ENCODE measurements at places on chromosomes 6 and 20. TPM values are rescaled to one million over a fixed set of nuclear protein-coding genes. Genes with fewer than 3 reads are reported as not detected.

The TUBE1 gene
- 32.6 TPM for total RNA-seq

- DNase-seq: no peak
These were observed 27.8 kb upstream of the HECA start for GRCh38 chr6:139107051-139107450.

The GNRH2 gene
- total RNA-seq: not detected

The OPN5 gene
- total RNA-seq: not detected

- DNase-seq: no peak
These were observed 16.2 kb downstream of the LATS1 start for GRCh38 chr6:149701714-149702113.

GRCh38 chr6:80608881-80609280, 502.4 kb downstream of the BCKDHB start:
- DNase-seq: no peak

DNA sequence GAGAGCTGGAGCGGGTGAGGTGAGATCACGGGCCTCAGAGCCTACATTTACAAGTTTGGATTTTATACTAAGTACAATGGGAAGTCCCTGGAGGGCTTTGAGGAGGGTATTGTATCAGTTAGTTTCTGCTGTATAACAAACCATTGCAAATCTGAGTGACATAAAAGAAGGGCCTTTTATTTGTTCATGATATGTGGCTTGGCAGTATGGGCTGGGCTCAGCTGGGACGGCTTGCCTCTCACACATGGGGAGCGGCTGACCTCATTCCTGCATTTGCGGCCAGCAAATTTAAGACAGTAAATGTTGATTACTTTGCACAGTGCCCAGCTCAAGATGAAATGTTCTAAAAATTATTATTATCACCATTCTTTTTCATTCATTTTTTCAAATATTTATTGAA, 21.7 kb downstream of the GDAP1L1 start:
- DNase-seq: no peak

- DNase-seq: no peak
These were observed 27.5 kb downstream of the RNASET2 start for GRCh38 chr6:166928644-166929541.

- no peak for DNase-seq
These were observed 59.8 kb downstream of the CCDC170 start for GRCh38 chr6:151553416-151554165.

- no peak for DNase-seq
These were observed 62.9 kb downstream of the ESR1 start for GRCh38 chr6:151870375-151870774.

The SRXN1 gene
- 12.6 TPM for total RNA-seq

- DNase-seq: no peak
These were observed 1.9 kb downstream of the PNRC1 start for GRCh38 chr6:89082486-89082891.

- no peak for DNase-seq
These were observed 102.3 kb downstream of the RPP40 start for GRCh38 chr6:4901386-4902061.
